Adipocyte (in vitro differentiated cells): ENCODE measurements at places on chromosomes 7 and 10.

GRCh38 chr10:18229826-18230225, 89.6 kb downstream of the CACNB2 start:
- peak; percentile 56 for DNase-seq

DNA sequence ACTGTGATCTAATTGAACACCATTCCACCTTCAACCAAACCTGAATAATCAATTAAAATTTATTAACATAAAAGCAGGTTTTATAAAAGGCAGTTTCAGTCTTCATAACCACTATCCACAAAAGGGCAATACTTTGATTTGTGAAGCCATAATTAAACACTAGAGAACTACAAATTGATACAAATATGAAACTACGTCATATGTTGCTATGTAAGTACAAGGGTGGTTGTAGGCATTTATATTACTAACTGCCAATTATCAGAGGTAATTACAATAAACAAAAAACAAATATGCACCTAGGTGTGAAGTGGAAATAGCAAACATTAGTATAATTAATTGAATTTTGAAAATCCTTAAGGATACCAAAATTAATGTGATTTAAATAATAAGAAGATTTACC, 368.5 kb upstream of the PCDH15 start:
- no peak for DNase-seq

GRCh38 chr7:137441451-137441850, 97.9 kb upstream of the PTN start:
- no peak for DNase-seq

DNA sequence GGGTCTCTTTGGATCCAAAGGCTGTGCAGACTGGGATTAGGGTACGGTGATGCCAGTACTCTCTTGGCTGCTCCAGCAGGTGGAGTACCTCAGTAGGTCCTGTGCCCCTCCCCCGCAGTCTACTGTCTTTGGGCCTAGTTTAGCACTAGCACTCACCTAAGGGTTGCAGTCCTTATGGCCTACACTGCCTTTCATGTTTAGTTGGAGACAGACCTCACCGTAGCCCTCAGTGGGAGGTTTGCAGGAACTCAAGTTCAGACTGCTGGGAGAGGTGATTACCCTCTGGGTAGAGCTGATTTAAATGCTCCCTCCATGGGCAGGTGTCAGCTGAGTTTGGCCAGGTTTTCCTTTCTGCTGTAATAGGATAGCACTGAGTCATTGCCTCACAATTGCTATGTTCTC, 210.8 kb upstream of the TMEM196 start:
- no peak for DNase-seq

GRCh38 chr7:45080958-45081669, 7.7 kb downstream of the NACAD start:
- DNase-seq: no peak

- DNase-seq: no peak
Observed at GRCh38 chr10:123160311-123160980, 6.2 kb downstream of the BUB3 start.

DNA sequence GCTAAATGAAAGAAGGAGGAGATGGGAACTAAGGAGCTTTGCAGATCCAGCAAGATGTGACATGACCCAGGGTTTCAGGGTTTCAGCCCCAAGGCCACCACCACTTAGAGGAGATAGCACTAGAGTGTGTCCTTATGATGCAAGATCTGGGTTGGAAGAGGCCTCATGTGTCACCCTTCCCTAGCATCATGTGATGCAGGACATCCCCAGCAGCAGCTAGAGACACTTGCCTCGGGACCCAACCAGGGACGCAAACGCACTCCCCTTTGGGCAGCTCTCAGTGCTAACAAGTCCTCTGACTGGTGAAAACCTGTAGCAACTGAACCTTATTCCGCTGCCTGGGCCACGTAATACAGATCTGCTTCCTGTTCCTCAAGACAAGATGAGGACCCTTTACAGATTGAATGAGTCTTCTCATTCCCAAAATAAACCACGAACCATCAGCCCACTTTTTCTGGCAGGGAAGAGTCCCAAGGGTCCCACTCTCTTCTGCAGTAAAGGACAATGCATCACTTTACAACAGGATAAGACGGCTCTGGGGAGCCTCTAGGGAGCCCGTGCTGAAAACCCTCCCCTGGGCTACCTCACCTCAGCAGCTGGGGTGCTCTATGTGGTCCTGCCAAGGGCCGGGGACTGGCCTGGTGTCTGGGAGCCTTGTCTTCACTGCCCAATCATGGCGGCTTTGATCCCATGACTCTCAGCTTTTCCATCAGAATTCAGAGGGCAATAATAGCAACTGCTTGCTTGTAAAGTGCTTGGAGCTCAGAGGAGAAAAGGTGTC, 44.8 kb upstream of the GDF10 start:
- no peak for DNase-seq

DNA sequence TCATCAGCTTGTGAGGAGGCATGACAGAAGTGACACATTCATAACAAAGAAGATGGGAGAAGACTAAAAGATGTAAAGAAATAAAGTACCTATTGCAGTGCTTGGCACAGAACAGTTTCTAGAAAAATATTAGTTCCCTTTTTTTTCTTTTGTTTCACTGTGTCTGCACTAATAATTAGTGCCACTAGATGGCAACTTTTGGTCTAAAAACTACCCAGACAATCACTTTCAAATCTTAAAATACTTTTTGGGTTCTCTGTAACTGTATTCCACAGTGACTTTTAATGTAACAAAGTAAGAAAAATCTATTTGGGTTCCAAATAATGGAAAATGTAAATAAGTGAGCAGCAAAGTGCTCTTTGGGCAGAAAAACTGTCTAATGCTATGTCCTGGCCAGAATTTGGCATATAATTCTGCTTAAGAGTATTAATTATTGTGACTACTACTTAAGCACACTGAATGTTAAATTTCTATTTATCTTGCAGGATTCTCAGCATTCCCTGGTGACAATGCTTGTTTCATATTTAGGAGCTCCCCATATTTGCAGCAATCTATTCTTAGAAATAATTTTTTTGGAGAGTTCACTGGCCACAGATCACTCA, 134.8 kb upstream of the KIF5B start:
- peak; percentile 80 for DNase-seq

DNA sequence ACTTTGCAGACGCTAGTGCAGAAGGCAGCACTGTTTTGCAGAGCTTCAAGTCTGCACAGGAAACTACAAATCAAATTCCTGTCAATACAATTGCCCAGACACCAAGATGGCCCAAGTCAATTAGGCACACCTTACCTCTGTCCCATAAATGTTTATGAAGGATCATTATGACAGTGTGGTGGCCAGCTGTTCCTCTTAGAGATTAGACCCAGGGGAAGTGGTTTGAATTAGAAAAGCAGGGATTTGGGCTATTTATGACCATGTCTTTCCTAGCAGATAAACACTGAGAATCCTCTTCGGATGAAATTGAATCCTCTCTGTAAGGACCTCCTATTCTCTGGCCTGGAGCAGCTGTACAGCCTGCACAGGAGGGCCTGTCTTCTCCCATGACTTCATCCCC, 9.9 kb upstream of the NEUROG3 start:
- DNase-seq: no peak

DNA sequence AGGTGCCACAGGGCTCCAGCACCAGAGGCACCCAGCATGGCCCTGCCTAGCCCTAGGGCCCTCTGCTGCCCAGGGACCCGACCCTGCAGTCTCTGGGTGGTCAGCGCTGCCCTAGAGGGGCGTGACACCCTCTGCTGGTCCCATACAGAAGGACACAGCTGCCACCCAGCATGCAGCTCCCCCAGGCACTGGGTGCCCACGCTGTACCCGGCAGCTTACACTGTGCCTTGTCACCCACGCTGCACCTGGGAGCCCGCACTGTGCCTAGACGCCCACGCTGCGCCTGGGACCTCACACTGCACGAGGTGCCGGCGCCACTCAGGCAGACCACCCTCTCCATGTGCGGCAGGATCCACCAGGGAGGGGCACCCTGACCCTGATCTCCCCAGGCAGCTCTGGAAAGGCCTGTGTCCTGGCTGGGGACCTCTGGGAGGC, 55.2 kb downstream of the PWWP2B start:
- no peak for DNase-seq

DNA sequence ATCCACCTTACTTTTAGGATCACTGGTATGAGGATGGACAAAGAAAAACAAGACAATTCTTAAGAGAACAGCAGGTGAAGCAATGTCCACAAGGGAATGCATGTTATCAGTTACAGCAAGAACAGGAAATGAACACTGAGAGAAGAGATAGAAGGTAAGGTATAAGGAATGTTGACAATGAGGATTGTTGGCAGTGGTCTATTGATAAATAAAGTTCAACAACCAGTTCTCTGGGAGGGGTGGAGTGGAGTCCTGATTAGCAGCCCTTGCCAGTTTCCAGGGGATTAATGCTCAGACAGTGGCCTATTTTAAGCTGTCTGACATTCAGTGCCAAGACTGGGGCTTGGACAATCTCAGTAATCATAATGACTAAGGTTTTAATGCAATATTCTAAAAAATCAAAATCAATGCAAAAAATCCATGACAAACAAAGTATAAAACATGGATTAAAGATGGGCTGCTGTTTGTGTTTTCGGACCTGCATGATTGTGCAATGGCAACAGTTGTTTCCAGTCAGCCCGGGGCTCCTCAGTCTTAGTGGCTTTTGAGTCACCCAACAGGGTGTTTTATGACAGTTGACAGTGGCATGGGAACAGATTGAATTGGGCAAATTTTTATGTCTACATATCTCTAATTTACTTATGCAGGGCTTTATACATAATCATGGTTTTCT, 13.8 kb upstream of the AKR1B1 start:
- DNase-seq: no peak

DNA sequence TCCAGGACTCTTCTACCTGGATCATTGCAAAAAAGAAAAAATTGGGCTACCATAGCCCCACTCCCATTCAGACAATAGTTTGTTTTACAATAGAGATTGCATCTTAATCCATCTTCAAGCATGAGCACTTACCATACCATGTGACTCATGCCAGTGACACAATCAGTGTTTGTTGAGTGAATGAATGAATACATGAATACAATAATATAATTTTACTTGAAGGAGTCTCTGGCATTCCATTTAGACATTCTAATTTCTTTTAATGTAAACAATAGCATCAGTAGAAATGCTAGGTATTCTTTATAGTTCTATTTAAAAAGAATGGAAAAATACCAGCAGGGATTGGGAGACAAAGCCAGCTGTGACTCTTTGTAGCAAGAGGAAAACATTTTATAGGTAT, 141.6 kb upstream of the AKR1E2 start:
- no peak for DNase-seq

DNA sequence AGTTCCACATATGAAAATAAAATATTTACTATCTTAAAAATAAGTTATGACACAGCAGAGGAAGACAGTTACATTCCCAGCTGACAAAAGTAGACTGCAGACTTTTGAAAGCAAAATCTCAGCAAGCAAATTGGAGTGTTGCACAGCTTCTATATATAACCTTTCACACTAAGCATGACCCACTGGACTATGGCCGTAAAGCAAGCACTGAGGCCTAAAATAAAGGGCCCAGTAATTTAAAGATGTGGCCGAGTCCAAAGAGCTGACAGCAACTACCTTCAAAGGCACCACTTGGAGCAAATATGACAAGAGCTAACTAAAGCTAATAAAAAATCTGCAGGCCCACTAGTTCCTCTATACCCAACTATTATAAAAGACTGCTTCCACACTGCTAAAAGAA, 6.5 kb downstream of the GDI2 start:
- DNase-seq: no peak

DNA sequence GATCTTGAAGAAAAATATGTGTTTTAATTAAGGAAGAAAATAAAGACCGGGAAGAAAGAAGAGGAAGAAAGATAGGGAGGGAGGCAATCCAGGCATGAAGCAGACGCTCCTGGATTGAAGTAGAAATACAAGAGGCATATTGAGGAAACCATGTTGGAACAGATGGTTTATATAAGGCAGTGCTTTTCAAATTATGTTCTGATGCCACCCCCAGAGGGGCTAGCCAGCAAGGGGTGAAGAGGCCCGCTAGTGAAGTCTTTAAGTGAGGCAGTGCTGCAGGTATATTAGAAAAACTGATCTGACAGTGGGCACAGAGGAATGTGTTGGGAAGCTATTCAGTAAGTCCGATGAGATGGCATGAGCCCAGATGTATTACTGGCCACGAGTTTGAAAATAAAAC, 40.1 kb downstream of the REEP3 start:
- DNase-seq: no peak

GRCh38 chr7:94605031-94605430, 50.9 kb downstream of the SGCE start:
- DNase-seq: peak; percentile 17

- DNase-seq: peak; percentile 34
Observed at GRCh38 chr7:81331061-81332018, 412.5 kb upstream of the SEMA3C start.

- peak; percentile 88 for DNase-seq
Observed at GRCh38 chr10:30510184-30510931, 76.4 kb downstream of the MAP3K8 start.

- DNase-seq: no peak
Observed at GRCh38 chr10:129523031-129523722, 56.1 kb downstream of the MGMT start.

DNA sequence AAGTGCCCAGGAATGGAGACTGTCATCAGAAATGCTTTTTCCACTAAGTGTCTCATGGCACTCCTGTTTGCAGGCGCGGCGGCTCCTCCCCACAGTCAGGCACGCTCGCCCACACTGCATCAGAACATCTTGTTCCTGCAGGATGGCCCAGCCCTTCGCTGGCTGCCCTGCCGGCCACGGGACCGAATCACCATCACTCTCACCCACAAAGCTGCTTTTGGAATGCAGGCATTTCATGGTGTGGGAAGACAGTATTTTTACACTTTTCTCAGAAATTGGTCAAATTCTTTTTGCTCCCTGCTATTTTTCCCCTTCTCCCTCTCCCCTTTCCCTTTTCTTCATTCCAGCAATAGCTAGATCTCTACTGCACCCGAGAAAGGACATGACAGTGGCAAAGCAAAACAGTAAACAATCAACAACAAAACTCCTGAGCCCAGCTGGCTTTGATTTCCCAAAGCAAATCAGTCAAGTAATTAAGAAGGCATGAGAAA, 176.1 kb upstream of the TNS3 start:
- DNase-seq: peak; percentile 97

DNA sequence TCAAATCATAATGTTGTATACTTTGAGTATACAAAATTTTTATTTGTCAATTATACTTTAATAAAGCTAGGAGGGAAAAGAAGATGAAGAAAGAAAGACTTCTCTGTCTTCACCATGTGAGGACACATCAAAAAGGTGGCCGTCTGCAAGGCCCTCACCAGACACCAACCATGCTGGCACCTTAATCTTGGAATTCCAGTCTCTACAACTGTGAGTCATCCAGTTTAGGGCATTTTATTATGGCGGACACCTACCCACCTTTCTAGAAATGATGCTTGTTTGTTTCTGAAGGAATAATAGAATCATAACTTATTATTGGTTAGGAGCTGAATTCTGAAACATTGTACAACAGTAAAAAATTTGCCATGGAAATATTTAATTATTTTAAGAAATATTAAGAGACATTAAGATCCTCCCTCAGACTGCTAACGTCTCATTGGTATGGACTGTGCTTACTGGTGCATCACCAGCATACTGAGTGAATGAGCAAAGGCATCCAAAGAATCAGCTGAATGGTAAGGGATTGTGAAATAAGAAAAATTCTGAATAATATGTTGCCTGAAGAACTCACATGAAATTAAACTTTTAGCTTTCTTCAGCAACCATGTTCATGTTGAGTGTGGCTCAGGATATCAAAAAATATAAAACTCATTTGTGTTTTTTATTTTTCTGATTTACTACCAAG, 536.6 kb downstream of the HTR7 start:
- peak; percentile 71 for DNase-seq
